GM23248 (cell line): ENCODE measurements at places on chromosomes 7 and 10. TPM values are rescaled to one million over a fixed set of nuclear protein-coding genes. Genes with fewer than 3 reads are reported as not detected.

DNA sequence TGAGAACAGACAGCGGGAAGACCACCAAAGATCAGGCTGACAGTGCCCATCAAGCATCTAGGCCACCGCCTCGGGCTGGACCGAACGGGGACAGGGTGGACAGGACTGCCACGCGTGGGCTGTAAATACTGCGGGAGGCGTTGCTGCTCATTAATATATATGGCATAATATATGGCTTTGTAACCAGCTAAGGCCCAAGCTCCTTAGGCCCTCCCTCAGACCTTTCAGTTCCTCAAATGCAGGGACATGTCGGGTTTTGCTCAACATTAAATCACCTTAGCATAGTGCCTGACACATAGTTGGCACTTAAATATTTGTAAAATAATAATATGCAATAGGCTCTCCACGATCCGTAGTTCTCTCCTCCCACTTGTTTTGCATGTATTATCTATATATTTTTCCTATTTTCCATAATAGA is 402 bp upstream of the TMEM168 start:
- peak overlapping the region; percentile 88 for H3K4me3 ChIP-seq
- peaks cover 6% of the 10 kb centered on the region; the same call in 1 of the 2 replicates for H3K4me1 ChIP-seq
- no peaks in the 10 kb centered on the region for H3K27me3 ChIP-seq
- DNase-seq = no peak
- peak overlapping the region; percentile 75 for H3K27ac ChIP-seq
- no peaks in the 10 kb centered on the region for H3K36me3 ChIP-seq

DNA sequence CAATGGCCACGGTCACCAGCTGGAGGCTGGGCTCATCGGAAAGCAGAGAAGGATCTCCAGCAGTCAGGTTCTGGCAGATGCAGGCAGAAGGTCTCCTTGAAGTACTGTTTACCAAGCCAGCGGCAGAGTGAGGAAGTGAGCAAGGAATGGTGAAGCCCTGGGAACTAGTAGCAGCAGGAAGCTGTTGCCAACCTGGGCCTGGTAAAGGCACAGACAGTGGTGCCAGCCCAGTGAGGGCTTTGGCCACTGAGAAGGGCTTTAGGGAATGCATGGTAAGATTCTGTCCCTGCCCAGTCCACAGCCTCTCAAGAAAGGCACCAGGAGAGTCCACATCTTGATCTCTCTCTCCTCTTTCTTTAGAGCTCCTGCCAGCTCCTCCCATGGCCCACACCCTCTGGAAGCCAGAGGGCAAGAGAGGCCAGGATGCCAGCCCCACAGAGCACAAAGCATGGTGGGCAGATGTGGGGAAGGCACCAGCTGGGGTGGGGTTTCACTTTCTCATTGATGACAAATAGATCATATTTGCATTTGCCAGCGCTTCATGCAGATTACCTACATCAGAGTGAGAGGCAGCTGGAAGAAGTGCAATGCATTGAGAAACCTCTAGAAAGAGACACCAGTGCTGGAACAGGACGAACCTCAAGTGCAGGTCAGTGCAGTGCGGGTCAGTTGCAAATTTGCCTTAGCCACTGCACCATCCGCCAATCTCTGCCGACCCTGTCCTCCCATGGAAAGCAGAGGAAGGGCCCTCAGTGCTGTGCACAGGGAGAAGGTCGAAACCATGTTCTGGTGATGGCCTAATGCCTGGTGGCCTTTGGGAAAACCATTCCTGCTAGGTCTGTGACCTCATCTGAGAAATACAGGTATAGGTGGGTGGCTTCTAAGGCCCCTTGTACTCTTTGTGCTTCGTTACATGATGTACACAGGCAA is 667.8 kb upstream of the MKI67 start:
- DNase-seq = no peak
- no peak overlapping the region for H3K27ac ChIP-seq
- no peaks in the 10 kb centered on the region for H3K27me3 ChIP-seq
- no peaks in the 10 kb centered on the region for H3K36me3 ChIP-seq

- H3K4me3 ChIP-seq = no peak overlapping the region
- H3K36me3 ChIP-seq = no peaks in the 10 kb centered on the region
- no peak for DNase-seq
- H3K4me1 ChIP-seq = no peaks in the 10 kb centered on the region
- H3K27ac ChIP-seq = no peak overlapping the region
These were observed 1011.2 kb upstream of the GHITM start for GRCh38 chr10:83127942-83128575.

The HSPA14 gene
- total RNA-seq = 14.9 and 15.6 TPM in 2 replicates

GRCh38 chr7:27590416-27590815 is 72.3 kb downstream of the HIBADH start:
- H3K4me3 ChIP-seq = no peak overlapping the region
- H3K27ac ChIP-seq = no peak overlapping the region
- DNase-seq = no peak

DNA sequence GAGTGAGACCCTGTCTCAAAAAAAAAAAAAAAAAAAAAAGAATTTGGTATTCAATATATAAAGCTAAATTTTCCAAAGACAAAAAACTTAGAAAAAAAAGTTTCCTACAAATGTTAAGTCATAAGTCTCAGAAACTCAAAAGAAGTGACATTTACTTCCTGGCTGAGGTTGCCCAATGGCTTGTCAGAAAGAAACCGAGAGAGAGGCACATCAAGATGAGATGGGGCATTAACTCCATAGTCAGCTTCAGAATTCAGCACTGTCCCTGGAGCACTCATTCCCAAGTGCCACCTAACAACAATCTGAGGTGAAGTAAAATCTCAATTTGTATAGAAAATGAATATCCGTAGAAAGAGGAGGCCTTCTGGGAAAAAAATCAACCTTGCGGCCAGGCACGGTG is 6.8 kb upstream of the SPOCK2 start:
- no peak for DNase-seq
- H3K36me3 ChIP-seq = no peaks in the 10 kb centered on the region
- peaks cover 16% of the 10 kb centered on the region for H3K4me1 ChIP-seq

DNA sequence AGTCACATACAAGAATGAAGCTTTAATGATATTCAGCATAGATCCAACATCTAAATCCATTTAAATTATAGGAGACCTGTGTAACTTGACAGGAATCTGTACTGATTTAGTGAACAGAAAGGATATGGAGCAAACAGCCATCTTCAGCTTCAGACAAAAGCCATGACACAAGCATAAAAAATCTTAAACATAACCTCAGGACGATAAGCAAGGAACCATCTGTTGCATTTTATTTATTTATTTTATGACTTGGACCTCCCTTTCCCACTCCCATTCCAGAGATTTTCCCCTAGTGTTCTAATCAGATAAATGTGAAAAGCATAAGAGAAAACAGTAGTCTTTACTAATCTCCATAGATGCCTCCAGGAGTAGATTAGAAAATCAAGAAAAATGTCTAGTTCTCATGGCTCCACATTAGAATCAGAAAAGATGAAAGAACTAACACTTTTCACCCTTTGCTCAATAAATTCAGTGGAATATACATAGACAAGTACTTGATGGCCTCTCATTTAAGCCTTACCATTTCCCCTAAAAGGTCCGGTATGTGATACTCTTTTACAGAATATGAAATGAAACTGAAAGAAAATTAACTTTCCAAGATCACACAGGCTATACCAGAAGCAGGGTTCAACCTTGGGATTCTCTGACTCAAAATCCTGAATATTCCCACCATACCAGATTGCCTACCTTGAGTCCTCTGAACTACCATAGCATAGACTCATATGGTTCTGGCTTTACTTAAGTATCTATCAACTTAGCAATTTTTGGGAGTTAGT is 15.2 kb downstream of the CACNA2D1 start:
- peak; percentile 65 for DNase-seq
- peak overlapping the region; percentile 16; the same call in 1 of the 2 replicates for H3K4me3 ChIP-seq
- peaks cover 22% of the 10 kb centered on the region for H3K4me1 ChIP-seq
- 0 out of 2 replicates have a peak overlapping the region, but pooled peaks have one; percentile 4 for H3K27ac ChIP-seq
- no peaks in the 10 kb centered on the region for H3K36me3 ChIP-seq
- no peaks in the 10 kb centered on the region for H3K27me3 ChIP-seq

DNA sequence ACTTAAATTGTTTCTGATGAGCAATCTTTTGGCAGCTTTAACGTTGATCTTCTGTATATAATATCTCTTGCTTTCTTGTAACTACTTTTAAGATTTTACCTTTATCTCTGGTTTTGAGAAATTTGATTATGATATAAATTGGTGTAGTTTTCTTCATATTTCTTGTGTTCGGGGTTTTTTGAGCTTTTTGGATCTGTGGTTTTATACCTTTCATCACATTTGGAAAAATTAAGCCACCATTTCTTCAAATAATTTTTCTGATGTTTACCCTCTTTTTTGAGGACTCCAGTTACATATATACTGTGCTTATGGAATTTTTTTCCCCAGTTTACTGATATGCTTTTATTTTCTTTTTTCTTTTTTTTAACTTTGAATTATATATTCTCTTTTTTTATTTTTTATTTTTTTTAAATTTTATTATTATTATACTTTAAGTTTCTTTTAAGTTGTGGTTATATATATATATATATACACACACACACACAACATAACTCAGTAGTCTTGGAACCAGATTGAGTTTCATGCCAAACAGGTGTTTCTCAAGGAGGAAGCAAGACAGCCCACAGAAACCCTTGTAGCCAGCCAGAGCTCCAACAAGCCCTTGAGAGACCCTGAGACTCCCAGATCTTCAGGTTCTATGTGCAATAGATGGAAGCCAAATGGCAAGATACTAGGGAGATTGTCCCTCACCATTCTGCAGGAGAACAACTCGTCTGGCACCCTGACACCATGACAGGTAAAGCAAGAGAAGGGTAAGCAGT is 27.5 kb upstream of the NME8 start:
- no peaks in the 10 kb centered on the region for H3K36me3 ChIP-seq
- H3K27me3 ChIP-seq = no peaks in the 10 kb centered on the region
- H3K27ac ChIP-seq = no peak overlapping the region
- no peaks in the 10 kb centered on the region for H3K4me1 ChIP-seq

The SFTPA1 gene
- not detected in 2 replicates for total RNA-seq

DNA sequence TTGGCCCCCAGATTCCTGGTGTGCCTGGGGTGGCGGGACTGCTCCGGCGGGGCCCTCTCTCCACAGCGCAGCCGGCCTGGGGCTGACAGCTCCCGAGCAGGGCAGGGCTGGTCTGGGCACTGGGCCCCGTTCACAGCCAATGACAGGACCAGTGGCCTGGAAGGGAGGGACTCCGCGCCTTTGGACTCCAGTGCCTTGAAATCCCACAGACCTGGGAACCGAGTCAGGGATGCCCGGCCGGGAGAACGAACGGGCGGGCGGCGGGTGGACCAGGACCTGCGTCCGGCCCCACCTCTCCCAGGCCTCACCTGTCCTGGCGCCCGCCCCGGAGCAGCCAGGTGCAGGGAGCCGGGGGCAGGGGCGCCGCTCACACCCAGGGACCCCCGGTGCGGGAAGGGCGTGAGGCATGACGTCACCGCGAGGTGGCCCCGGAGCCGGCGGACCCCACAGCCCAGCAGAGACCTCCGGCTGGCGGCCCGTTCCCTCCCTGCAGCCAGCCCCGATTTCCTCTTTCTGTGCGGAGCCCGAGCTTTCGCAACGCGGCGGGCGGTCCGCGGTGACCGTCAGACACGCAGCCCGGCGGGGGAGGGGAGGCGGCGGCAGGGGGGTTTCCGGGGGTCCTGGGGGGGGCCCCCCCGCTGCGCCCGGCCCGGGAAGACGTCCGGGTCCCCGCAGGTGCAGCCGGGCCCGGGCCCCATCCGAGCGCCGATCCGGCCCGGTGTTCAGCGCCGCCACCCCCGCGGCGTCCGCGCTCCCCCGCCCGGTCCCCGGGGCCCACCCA is 743 bp downstream of the ADAP1 start:
- no peak overlapping the region for H3K27ac ChIP-seq
- H3K4me1 ChIP-seq = no peaks in the 10 kb centered on the region
- peak overlapping the region; percentile 60 for H3K4me3 ChIP-seq

The NUTM2A gene
- total RNA-seq = 0.11 and 1.0 TPM in 2 replicates

The PI4K2A gene
- 23.1 and 28.7 TPM in 2 replicates for total RNA-seq

DNA sequence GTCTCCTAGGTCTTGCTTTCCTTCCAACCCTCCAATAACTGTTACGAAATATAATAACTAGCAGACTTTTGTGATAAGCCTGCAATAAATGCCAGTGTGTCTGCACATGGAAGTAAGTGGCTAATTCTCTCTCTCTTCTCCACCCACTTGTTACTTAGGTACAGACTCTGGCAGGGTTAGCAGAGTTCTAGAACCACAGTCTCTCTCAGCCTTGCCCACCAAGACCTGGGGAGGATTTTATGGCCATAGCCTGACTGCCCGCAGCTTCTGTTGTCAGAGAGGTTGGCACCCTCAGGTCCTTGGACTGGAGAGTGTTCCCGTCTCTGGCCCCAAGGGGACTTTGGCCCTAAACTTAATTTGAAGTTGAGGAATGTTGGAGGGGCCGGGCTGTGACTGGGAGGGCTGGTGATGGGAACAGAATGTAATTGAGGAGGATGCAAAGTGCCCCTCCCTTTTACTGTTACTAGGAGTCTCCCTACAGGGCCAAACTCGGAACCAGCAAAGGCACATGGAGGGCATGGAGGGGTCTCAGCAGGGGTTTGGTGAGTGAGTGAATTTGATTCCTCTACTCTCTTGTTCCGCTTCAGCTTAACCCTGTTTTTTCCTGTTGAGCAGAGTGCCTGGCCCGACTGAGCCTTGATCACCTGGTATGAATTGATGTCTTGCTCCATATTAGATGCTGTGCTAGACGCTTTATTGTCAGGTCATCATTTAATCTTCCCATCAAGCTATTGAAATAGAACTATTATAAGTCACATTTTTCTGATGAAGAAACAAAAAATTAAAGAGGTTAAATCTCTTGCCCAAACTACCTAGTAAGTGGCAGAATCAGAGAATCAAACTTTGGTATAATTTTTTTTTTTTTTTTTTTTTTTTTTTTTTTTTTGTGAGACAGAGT is 37.0 kb upstream of the LCOR start:
- no peak overlapping the region for H3K4me3 ChIP-seq
- DNase-seq = peak; percentile 19
- H3K36me3 ChIP-seq = no peaks in the 10 kb centered on the region
- H3K27ac ChIP-seq = no peak overlapping the region
- H3K27me3 ChIP-seq = no peaks in the 10 kb centered on the region

- H3K36me3 ChIP-seq = peaks cover 66% of the 10 kb centered on the region
- no peak overlapping the region for H3K27ac ChIP-seq
- 0 out of 2 replicates have a peak, but pooled peaks cover 7% of the 10 kb centered on the region for H3K4me1 ChIP-seq
- no peak overlapping the region for H3K4me3 ChIP-seq
These were observed 27.4 kb upstream of the NFKB2 start for GRCh38 chr10:102368077-102368476.

- no peak overlapping the region for H3K27ac ChIP-seq
- DNase-seq = peak; percentile 77
- H3K4me3 ChIP-seq = no peak overlapping the region
These were observed 95.2 kb downstream of the WDR37 start for GRCh38 chr10:1151076-1152033.

- DNase-seq = no peak
- H3K27me3 ChIP-seq = no peaks in the 10 kb centered on the region
- H3K27ac ChIP-seq = no peak overlapping the region
- no peak overlapping the region for H3K4me3 ChIP-seq
- 0 out of 2 replicates have a peak, but pooled peaks cover 5% of the 10 kb centered on the region for H3K4me1 ChIP-seq
These were observed 1.1 kb downstream of the MGMT start for GRCh38 chr10:129468187-129468586.
